ENCODE measurements at places on chromosomes 4 and X. TPM values are rescaled to one million over a fixed set of nuclear protein-coding genes. Genes with fewer than 3 reads are reported as not detected.
A peak's percentile ranks its signal among the peaks of the same experiment; 100 is the strongest.

DNA sequence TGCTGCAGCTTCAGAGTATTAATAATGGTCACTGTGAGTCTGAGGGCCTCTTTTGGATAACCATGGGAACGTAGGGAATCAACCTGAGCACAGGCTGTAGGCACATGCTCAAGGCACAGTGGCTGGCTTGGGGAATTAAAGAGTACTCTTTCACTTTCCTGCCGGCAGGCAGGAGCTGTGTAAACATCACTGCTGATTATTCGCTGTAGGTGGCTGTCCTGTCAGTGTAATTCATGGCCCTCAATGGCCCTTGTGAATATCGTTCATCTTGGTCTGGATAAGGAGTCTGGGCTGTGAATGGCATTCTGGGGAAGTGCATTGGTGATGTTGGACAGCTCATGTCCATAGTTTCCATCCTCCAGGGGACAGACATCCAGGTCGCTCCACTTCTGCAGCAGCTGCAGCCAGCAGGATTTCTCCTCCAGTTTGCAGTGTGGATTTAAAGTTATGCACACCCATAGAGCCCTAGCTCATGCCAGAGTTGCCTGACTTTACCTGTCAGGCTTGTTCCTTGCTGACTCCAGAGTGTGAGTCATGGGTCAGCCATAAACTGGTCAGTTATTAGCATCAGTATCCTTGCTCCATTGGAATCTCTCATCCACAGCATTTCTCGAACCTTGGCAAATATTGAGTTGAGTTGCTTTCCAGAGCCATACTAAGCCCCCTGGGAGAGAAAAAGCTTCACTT, 43.0 kb downstream of the C4orf33 start:
- no peak for DNase-seq

GRCh38 chrX:21715825-21716224, 42.1 kb downstream of the SMPX start:
- DNase-seq, result no peak

SLC16A2 gene
- 5.7 TPM for total RNA-seq

DNA sequence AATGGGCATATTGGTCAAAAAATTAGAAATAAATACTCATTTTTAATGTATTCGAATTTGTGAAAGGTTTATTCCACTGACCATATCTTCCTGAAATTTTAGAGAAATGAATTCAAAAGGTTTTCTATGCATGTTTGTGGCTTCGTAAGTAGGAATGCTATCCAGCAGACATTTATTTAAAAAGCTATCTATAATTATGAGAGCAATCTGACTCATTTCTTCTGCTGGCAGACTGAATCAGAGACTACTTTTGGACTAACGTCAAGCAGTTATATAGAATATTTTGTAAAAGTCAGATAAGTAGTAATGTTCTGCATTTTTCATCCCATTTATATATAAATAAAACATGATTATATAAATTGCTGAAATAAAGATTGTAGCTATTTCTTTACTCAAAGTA, 125.0 kb downstream of the SPCS3 start:
- no peak for DNase-seq

GRCh38 chr4:89422441-89422990, 114.9 kb upstream of the GPRIN3 start:
- DNase-seq, result no peak

GSPT2 gene
- total RNA-seq, result 6.9 TPM

BANK1 gene
- 0.24 TPM for total RNA-seq

TBX22 gene
- not detected for total RNA-seq

- DNase-seq, result no peak
Measured at GRCh38 chr4:31193521-31193920, 473.4 kb downstream of the PCDH7 start.

EDNRA gene
- 3.7 TPM for total RNA-seq

DMD gene
- 135 TPM for total RNA-seq

HSFX1 gene
- total RNA-seq, result 1.9 TPM

ARX gene
- not detected for total RNA-seq

AFP gene
- not detected for total RNA-seq

DNA sequence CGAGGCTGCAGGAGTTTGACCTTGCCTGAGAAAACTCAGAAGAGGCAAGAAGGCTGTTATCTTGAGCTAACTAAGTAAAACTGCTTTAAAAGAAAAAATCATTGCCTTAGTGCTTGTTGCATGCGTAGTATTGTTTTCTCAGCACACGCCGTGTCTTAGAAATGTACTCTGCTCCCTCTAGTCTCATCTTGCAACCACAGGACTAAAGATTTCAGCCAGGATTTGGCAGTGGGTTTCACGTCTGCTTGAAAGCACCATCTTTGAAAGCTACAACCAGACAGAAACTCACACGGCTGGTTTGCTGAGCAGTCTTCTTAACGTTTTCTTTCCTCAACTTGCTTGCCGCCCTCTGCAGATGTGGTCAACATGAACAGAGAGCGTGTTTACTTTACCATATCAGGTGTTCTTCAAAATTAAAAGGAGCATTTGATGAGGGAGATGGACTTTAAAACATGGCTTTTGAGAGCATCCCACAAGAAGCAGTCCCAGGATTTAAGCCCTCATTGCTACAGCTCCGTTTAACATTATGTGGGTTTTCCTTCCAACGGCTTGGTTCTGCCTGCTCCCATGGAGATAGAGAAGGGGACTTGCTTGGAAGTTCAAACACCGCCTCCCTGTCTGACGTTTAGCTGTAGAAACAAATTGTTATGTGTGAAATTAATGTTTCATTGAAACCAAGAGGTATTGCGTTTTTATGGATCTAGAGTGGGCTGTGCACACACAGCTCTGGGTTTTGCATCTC, 3.4 kb downstream of the SORCS2 start:
- no peak for DNase-seq

ANK2 gene
- 289 TPM for total RNA-seq

GRCh38 chr4:121977251-121978171, 25.7 kb upstream of the TRPC3 start:
- DNase-seq, result no peak

- no peak for DNase-seq
Measured at GRCh38 chr4:138949866-138950265, 65.7 kb upstream of the NOCT start.

DNA sequence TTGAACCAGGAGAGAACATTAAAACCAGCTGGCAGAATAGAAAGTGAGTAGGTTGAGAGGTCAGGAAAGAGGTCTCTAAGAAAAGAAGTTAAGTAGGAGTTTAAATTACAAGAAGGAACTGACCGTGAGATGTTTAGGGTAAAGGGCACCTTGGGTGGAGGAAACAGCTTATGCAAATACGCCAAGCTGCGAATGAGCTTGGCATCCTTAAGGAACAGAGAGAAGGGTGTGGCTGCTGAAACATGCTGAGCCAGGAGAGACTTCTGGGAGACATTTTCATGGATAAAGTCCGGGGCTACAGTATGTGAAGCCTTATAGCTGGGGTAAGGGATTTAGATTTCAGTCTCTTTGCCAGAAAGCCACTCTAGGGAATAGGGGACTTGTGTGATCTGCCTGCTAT, 249.1 kb downstream of the KCNIP4 start:
- no peak for DNase-seq

BCOR gene
- 14.0 TPM for total RNA-seq

CCNQ gene
- 40.7 TPM for total RNA-seq

- DNase-seq, result no peak
Measured at GRCh38 chr4:139655116-139655515, 10.5 kb upstream of the MGST2 start.

- DNase-seq, result no peak
Measured at GRCh38 chr4:29536745-29537144, 1183.4 kb upstream of the PCDH7 start.

DNA sequence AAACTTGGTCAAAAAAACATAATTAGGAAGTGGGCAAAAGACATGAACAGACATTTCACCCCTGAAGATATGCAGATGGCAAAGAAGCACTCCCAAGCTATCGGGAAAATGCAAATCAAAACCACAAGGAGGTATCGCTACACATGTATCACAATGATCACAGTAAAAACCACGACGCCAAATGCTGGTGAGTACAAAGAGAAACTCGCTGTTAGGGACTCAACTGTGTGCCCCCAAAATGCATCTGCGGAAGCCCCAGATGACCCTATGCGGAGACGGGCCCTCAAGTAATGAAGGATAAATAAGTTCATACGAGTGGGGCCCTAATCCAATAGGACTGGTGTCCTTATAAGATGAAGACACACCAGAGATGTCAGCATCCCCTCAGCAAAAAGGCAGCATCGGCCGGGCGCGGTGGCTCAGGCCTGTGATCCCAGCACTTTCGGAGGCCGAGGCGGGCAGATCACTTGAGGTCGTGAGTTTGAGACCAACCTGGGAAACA, 10.2 kb downstream of the GAK start:
- no peak for DNase-seq

GRCh38 chr4:55545641-55546505, 836 bp downstream of the CLOCK start:
- peak; percentile 92 for DNase-seq

DNA sequence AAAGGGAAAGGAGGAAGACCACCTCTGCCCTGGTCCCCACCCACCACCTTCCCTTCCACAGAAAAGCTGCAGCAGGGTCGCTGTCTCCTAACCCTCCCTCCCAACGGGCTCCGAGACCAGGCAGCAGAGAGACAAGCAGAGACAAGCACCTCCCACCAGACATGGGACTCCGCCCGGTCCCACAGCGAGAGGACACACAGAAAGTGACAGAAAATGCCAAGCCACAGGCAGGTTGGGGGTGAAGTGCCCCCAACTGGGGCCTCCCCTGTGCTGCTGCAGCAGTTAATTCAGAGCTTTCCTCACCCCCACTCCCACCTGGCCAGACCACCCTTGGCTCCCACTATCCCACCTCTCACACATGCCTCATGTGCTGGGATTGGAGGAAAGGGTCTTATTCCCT, 64.4 kb upstream of the AFAP1 start:
- DNase-seq, result peak; percentile 6

DNA sequence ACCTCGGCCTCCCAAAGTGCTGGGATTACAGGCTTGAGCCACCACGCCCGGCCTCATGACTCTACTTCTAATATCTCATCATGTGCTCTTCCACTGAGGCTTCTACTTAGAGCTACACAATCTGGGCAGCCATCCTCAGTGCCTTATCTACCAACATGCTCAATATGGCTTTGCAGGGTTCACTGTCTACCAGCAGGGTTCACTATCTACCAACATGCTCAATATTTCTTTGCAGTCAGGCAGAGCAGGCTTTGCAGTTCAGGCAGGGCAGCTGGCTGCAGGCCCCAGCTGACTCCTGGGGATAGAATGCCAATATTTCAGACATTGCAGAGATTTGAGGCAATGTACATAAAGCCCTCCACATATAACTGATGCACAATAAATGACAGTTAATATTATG, 47.5 kb downstream of the PKD2 start:
- DNase-seq, result no peak

DNA sequence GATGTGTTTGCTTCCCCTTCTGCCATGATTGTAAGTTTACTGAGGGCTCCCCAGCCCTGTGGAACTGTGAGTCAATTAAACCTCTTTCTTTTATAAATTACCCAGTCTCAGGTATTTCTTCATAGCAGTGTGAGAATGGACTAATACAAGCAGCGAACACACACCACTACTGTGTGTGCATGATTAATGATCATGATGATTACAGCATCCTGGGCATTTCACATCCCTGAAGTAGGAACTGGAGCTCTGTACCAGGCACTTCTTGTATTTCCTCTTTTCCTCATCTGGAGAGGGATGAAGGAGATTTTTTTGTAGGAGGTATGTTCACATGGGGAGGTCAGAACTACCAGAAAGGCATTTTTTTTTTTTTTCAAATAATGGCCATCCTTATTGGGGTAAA, 60.8 kb downstream of the PPM1K start:
- DNase-seq, result no peak

FGF13 gene
- 0.43 TPM for total RNA-seq

DNA sequence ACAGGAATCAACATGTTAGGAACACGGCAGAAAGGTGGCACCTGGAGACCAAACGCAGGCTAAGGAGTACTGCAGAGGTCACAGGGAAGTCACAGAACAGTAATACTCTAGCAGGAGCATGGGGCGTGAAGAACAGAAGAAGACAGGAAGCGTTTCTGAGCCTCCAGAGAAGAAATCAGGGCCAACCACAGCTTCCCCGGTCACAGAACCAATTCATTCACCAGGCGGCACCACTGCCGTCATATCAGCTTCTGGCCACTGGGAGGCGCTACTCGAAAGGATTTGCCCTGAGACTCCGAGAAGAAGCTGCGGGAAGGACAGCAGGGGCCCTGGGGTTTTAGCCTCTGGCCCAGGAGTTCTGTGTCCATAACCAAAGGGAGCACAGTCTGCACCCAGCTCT, 78.0 kb upstream of the DRD5 start:
- DNase-seq, result peak; percentile 60

GRCh38 chrX:71215338-71215912, 7.6 kb upstream of the GJB1 start:
- no peak for DNase-seq

DNA sequence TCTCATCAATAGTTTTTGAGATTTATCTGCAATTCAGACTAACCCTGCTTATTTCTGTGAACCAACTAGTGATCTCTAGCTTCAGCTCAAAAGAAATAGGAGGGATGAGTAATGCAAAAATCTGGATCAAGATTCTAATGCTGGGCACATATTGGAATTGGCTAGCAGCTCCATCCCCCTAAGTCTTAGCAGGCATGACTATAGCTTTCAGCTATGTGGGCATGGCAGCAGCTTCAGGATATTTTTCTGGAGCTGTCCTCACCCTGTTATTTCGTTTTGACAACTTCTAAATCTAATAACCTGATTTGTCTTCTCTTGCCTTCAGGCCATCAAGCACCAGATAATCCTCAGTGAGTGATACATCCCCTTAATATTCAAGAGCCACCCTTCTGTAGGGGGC, 50.8 kb upstream of the GNPDA2 start:
- no peak for DNase-seq

GRCh38 chr4:6761649-6762615, 20.6 kb upstream of the KIAA0232 start:
- no peak for DNase-seq

CACNA1F gene
- 0.11 TPM for total RNA-seq

ADH1A gene
- total RNA-seq, result 0.83 TPM

- no peak for DNase-seq
Measured at GRCh38 chrX:139446832-139447231, 83.7 kb upstream of the F9 start.

DNA sequence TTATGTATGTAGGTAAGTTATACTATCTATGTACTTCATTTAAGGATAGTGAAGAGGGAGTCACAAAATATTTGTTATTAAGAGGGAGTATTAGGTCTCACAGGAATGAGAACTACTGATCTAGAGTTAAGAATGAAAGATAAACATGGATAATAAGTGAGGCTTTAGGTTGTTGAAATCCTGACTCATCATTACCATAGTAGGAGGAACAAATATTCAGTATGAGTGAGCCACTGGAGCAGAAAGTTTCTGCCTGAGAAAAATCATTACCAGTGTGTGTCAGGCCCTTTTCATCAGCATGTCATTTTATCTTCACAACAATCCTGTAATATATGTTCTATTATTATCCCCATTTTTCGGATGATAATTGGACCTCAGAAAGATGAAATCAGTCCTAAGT, 27.2 kb upstream of the IGSF1 start:
- no peak for DNase-seq

GLOD5 gene
- not detected for total RNA-seq

GRCh38 chr4:98568941-98569663, 89.3 kb downstream of the TSPAN5 start:
- DNase-seq, result no peak

GRCh38 chrX:139851730-139852129, 81.1 kb downstream of the ATP11C start:
- DNase-seq, result no peak

All from Right ventricle myocardium superior (tissue), 1 donor.